ENCODE measurements at places on chromosomes 2 and 18.

DNA sequence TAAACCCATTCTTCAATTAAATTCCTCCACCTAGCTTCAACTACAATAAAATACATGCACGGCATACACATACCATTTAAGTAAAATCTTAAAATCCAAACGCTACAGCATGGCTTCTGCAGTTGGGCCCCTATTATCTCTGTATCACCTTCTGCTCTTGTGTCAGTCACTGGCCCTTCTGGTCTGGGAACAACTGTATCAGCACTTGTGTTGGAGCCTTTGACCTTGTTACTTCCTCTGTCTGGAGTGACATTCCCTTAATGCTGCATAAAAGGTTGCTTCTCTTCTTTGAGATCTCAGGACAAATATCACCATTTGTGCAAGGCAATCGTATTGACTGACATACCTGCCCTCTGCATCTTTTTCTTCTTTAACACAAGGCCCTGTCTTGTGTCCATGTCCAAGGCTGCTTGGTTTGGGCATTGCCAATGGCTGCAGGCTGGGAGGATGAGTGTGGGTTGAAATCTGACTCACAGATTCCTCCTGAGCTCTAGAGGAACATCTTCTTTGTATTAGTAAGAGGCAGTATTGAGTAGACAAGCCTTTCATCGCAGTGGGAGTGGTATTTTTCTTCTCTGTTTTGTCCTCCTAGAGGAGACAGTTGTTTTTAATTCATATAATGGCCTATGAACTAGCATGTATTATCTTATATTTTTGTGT is 267.8 kb upstream of the TRIB2 start:
- no peak for DNase-seq

DNA sequence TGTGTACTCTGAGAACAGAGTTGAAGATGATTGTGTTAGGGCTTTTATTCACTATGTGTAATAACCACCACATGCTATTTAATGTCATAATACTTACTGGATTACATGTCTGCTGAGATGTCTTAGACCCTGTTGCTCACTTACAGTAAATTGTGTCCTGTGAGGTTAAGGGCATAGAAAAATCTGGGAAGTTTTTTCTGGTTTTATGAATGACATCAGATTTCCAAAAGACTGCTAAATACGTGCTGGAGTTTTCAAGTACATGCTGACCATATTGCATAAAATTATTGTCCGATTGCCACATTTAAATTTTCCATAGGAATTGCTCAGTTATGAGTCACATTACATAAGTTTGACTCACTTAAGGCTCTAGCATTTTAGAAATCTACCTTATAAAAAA is 96.7 kb upstream of the COL5A2 start:
- no peak for DNase-seq

GRCh38 chr2:212908031-212908430 is 243.4 kb downstream of the IKZF2 start:
- DNase-seq: no peak

DNA sequence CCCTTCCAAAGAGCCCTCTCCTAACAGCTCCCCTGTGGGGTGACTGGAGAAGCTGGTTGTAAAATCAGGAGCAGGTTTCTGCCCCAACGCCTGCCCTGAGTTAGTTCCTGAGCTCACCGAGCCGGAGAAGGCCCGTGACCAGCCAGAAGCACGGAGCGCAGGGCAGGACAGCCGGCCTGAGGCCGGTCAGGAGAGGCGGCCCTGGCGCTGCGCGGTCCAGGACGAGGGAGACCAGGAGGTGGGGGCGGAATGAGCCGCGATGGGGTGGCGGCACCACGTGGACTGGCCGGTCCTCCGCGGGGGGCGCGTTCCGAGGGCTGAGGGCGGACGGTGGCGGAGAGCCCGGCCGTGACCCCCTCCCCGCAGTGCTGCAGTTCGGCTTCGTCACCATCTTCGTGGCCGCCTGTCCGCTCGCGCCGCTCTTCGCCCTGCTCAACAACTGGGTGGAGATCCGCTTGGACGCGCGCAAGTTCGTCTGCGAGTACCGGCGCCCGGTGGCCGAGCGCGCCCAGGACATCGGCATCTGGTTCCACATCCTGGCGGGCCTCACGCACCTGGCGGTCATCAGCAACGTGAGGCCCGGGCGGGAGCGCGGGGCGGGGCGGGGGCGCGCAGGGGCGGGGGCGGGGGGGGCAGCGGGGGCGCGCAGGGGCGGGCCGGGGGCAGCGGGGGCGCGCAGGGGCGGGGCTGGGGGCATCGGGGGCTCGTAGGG is 29.0 kb downstream of the ANO7 start:
- peak; percentile 49 for DNase-seq

- no peak for DNase-seq
Measured at GRCh38 chr2:119414894-119415293, 16.8 kb upstream of the TMEM37 start.

- DNase-seq: no peak
Measured at GRCh38 chr2:226845386-226846116, 9.7 kb downstream of the RHBDD1 start.

GRCh38 chr18:71529703-71530303 is 1014.3 kb downstream of the CBLN2 start:
- DNase-seq: no peak

- DNase-seq: no peak
Measured at GRCh38 chr2:31339696-31340095, 74.8 kb downstream of the XDH start.

Measured in H54 (cell line).